Left ventricle myocardium inferior (tissue), 1 donor: ENCODE measurements at places on chromosomes 7 and 10. TPM values are rescaled to one million over a fixed set of nuclear protein-coding genes. Genes with fewer than 3 reads are reported as not detected.

DNA sequence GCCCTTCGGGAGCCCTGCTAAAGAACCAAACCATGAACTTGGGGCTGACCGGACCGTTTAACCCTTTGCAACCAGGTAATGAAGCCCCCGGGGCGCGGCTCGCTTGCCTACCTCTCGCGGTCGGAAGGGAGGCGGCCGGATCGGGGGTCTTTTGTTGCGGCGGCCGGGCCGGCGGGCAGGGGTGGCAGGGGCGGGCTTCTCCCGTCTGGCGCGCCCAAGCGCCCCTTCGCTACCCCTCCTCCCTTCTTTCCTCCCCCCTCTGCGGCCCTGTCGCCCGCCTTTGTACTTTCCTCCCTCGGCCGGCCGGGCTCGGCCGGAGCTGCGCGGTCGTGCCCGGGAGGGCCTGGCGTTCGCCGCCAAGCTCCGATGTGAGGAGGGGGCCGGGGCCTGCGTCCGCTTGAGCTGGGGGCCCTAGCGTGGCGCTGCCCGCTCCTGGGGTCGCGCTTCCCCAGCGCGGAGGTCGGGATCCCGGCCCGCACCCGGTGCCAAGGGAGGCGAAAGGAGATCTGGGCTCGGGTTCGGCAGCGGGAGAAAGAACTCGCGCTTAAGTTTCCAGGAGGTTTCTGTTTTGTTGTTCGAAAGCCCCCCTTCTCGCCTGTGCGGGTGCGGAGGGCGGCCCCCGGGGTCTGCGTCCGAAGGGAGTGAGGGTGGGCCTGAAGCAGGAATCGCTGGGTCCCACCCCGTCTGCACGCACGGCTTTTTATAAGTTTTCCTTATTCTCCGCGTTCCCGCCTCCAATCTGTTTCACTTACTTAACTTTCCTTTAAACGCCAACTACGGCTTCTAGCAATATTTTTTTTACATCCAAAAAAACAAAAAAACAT is 436.8 kb upstream of the GALNT17 start:
- DNase-seq = no peak
- H3K4me3 ChIP-seq = peak overlapping the region; percentile 85
- no peaks in the 10 kb centered on the region for H3K27me3 ChIP-seq
- H3K36me3 ChIP-seq = no peaks in the 10 kb centered on the region

DNA sequence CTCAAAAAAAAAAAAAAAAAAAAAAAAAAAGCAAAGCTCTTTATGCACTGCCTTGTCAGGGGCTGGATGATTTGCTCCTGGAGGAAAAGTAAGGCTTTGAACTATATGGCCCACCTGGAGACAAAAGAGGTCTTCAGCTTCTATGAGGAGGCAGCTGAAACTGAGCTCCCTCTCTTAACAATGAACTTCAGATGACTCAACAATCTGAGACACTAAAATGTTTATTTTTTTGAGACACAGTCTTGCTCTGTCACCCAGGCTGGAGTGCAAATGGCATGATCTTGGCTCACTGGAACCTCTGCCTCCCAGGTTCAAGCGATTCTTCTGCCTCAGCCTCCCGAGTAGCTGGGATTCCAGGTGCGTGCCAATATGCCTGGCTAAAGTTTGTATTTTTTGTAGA is 36.7 kb downstream of the RAB19 start:
- no peak overlapping the region for H3K27ac ChIP-seq
- peaks cover under 1% of the 10 kb centered on the region for H3K4me1 ChIP-seq
- no peak for DNase-seq
- no peak overlapping the region for H3K4me3 ChIP-seq

GRCh38 chr7:44966731-44967538 is 11.9 kb downstream of the MYO1G start:
- H3K36me3 ChIP-seq = no peaks in the 10 kb centered on the region
- H3K27ac ChIP-seq = no peak overlapping the region
- DNase-seq = no peak
- H3K4me1 ChIP-seq = peaks cover 12% of the 10 kb centered on the region

- no peak overlapping the region for H3K4me3 ChIP-seq
- H3K27ac ChIP-seq = no peak overlapping the region
- no peaks in the 10 kb centered on the region for H3K4me1 ChIP-seq
- peaks cover 97% of the 10 kb centered on the region for H3K27me3 ChIP-seq
- no peak for DNase-seq
Measured at GRCh38 chr10:130453036-130453720, 317.0 kb downstream of the GLRX3 start.

DNA sequence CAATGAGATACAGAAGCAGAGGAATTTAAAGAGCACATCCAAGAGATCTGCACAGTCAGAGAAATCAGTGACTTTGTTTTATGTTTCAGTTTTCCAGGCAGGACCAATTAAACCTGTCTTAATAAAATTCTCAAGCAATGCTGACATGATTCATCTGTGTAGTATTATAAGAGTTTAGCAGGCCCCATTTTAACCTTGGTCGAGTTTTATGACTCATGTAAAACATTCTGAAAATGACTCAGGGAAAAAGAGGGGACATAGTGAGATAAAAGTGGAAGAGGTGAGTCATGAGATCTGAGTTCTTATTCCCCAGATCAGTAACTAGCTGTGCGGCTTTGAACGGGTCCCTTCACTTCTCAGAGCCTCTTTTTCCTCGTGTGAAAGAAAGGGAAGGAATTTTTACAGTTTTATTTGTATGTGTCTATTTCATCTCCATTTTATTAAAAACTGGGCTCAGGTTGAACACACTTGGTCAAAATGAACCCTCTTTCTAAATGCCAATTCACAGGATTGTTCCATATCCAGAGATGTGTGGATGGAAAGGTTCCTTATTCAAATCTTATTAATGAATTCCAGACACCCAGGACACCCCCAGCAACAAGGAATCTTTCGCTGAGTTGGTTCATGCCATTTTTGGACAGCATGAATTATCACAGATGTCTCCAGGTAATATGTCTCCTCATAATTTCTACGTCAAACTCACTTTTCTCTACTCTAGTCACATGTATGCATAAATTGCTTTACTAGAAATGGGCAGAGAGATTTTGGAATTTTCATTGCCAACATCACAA is 143.2 kb downstream of the JAZF1 start:
- no peak for DNase-seq
- H3K27ac ChIP-seq = peak overlapping the region; percentile 17
- H3K27me3 ChIP-seq = no peaks in the 10 kb centered on the region
- H3K36me3 ChIP-seq = no peaks in the 10 kb centered on the region
- H3K4me1 ChIP-seq = peaks cover 29% of the 10 kb centered on the region

- H3K4me3 ChIP-seq = no peak overlapping the region
- H3K27me3 ChIP-seq = no peaks in the 10 kb centered on the region
- DNase-seq = no peak
- peaks cover 13% of the 10 kb centered on the region for H3K4me1 ChIP-seq
- H3K36me3 ChIP-seq = peaks cover 19% of the 10 kb centered on the region
Measured at GRCh38 chr10:22606164-22606614, 108.2 kb downstream of the PIP4K2A start.

Gene PNLIPRP3
- not detected for total RNA-seq

Gene GLI3
- 5.5 TPM for total RNA-seq

Gene NPSR1
- total RNA-seq = not detected

Gene LRIT1
- total RNA-seq = not detected

- no peak overlapping the region for H3K4me3 ChIP-seq
- peak overlapping the region; percentile 51 for H3K27ac ChIP-seq
- no peaks in the 10 kb centered on the region for H3K27me3 ChIP-seq
- H3K36me3 ChIP-seq = no peaks in the 10 kb centered on the region
- H3K4me1 ChIP-seq = peaks cover 56% of the 10 kb centered on the region
Measured at GRCh38 chr7:15461576-15461975, 100.2 kb downstream of the AGMO start.

Gene MACC1
- total RNA-seq = 0.03 TPM

Gene VIPR2
- total RNA-seq = 17.5 TPM

DNA sequence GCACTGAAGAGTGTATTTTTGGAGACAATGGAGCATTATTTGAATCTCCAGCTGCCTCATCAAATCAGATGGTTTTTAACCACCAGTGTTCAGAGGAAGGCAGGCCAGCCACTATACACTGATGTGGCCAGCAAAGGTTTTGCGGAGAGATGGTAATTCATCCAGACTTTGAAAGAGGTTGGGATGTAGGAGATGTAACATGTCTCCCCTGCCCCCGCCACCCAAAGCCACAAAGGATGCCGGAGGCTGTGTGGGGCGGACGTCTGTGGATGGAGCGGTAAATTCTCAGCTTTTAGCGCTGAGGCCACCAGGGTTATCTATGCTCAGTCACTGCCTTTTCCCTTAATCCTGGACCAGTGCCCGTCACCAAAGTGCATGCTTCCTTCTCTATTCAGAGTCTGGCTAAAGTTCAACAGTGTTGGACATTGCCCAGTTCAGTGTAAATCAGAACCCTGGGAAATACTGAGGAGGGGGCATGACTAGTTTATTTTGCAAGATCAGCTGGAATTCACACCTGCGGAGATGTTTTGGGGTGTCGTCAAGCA is 3.7 kb upstream of the TRIP6 start:
- no peak overlapping the region for H3K4me3 ChIP-seq
- H3K27me3 ChIP-seq = no peaks in the 10 kb centered on the region
- peaks cover 38% of the 10 kb centered on the region for H3K4me1 ChIP-seq
- H3K36me3 ChIP-seq = peaks cover 26% of the 10 kb centered on the region

DNA sequence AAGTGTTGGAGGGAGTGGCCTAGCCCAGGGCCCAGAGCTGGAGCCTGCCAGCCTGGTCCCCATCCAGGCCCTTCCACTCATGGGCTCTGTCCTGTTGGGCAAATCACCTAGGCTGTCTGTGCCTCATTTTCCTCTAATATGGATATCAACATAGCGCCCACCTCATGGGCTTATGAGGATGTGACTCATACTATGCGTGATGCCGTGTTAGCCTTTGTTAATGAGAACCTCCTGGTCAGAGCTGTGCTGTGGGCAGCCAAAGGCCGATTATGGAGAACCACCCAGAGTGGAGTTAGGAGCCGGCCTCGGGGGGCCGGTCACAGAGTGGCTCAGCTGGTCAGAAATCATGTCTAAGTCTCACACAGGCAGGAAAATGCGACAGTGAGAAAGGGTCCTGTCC is 306.4 kb downstream of the PAXIP1 start:
- no peak overlapping the region for H3K27ac ChIP-seq
- H3K4me3 ChIP-seq = no peak overlapping the region
- H3K36me3 ChIP-seq = no peaks in the 10 kb centered on the region
- no peak for DNase-seq
- peaks cover 27% of the 10 kb centered on the region for H3K27me3 ChIP-seq

- peaks cover 14% of the 10 kb centered on the region for H3K36me3 ChIP-seq
- H3K27ac ChIP-seq = no peak overlapping the region
- H3K4me3 ChIP-seq = no peak overlapping the region
Measured at GRCh38 chr7:107631588-107632491, 28.8 kb upstream of the SLC26A4 start.

DNA sequence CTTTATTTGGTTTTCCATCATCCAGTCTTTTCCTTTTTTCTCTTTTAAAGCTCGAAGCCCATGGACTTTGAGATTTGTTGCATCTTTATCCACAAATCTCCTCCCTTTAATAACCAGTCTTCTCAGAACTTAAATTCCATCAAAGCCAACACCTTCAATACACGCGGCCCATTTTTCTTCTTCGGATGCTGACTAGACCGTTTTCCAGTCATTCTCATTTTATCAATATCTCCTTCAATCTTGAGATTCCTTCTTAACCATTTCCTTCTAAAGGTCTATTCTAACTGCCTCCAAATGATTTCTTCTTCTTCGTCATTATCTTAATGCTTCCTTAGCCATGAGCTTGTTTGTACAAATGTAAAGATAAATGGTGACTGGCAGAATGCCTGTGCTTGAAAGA is 173.5 kb downstream of the BAMBI start:
- H3K36me3 ChIP-seq = no peaks in the 10 kb centered on the region
- no peak for DNase-seq
- H3K4me1 ChIP-seq = peaks cover 5% of the 10 kb centered on the region
- H3K27ac ChIP-seq = no peak overlapping the region
- H3K4me3 ChIP-seq = no peak overlapping the region

- no peaks in the 10 kb centered on the region for H3K36me3 ChIP-seq
- no peaks in the 10 kb centered on the region for H3K27me3 ChIP-seq
- no peak overlapping the region for H3K27ac ChIP-seq
- H3K4me3 ChIP-seq = no peak overlapping the region
- no peak for DNase-seq
- no peaks in the 10 kb centered on the region for H3K4me1 ChIP-seq
Measured at GRCh38 chr10:66827353-66827752, 98.5 kb upstream of the LRRTM3 start.

Gene GRID2IP
- total RNA-seq = not detected

Gene GPR158
- total RNA-seq = not detected

DNA sequence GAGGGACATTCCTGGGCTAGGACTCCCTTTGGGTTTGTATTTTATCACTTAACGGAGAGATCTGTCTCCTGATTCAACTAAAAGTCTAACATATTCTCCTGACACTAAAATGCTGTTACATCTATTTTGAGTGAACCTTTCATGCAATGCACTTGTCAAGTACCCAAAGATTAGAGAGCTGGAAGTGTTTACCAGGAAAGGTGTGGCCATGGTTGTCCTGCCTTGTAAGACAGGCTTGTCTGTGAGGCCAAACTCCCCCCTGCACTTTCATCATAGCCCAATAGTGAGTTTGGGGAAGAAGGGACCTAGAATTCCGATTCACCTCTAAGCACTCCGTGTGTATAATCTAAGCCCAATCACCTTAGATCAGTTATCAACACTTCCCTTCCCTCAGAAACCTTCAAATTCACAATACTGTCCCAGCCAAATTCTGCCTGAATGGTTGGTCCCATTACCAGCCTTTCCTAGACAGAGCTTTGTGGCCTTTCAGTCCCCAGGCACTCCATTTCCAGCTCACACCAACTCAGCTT is 162.6 kb upstream of the NAMPT start:
- no peaks in the 10 kb centered on the region for H3K27me3 ChIP-seq
- H3K4me3 ChIP-seq = no peak overlapping the region
- no peak overlapping the region for H3K27ac ChIP-seq
- H3K36me3 ChIP-seq = no peaks in the 10 kb centered on the region
- no peak for DNase-seq

DNA sequence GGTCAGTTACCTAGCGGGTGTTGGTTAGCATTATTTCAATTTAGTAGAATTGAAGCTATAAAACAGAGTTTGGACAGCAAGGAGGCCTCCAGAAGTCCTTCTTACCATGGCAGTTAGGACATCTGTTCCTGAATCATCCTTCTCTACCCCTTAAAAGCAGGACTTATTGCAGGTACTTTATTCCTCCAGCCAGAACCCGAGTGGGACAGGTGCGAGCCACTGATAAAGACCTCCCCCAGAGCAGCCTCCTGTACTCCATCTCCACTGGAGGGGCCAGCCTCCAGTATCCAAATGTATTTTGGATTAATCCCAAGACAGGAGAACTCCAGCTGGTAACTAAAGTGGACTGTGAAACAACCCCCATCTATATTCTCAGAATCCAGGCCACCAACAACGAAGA is 54.6 kb downstream of the CDHR3 start:
- no peak for DNase-seq
- H3K27me3 ChIP-seq = peaks cover 9% of the 10 kb centered on the region
- no peak overlapping the region for H3K27ac ChIP-seq
- H3K36me3 ChIP-seq = no peaks in the 10 kb centered on the region
- no peak overlapping the region for H3K4me3 ChIP-seq

GRCh38 chr10:68901105-68901927 is at the start of gene DDX50:
Gene DDX50, plus strand, starts transcription at chr10:68901315. Its CDS starts 70 bp downstream, at chr10:68901385.
- H3K27ac ChIP-seq = peak within 1 kb of the TSS; percentile 97
- H3K36me3 ChIP-seq = peaks cover under 1% of the 10 kb centered on the region
- H3K27me3 ChIP-seq = no peaks in the 10 kb centered on the region
- H3K4me3 ChIP-seq = peak within 1 kb of the TSS; percentile 80
- H3K4me1 ChIP-seq = peaks cover 41% of the 10 kb centered on the region
- DNase-seq = peak; percentile 96

GRCh38 chr7:146528581-146528980 is 412.0 kb downstream of the CNTNAP2 start:
- H3K27me3 ChIP-seq = no peaks in the 10 kb centered on the region
- no peak overlapping the region for H3K27ac ChIP-seq
- H3K4me3 ChIP-seq = no peak overlapping the region
- no peak for DNase-seq
- no peaks in the 10 kb centered on the region for H3K36me3 ChIP-seq
- H3K4me1 ChIP-seq = no peaks in the 10 kb centered on the region

Gene GIMAP2
- total RNA-seq = 5.0 TPM
